ENCODE measurements at places on chromosomes 4 and X. TPM values are rescaled to one million over a fixed set of nuclear protein-coding genes. Genes with fewer than 3 reads are reported as not detected.

Gene PAGE1
- not detected for total RNA-seq

GRCh38 chr4:53348046-53348445 lies 17.8 kb downstream of the SCFD2 start:
- DNase-seq: no peak

DNA sequence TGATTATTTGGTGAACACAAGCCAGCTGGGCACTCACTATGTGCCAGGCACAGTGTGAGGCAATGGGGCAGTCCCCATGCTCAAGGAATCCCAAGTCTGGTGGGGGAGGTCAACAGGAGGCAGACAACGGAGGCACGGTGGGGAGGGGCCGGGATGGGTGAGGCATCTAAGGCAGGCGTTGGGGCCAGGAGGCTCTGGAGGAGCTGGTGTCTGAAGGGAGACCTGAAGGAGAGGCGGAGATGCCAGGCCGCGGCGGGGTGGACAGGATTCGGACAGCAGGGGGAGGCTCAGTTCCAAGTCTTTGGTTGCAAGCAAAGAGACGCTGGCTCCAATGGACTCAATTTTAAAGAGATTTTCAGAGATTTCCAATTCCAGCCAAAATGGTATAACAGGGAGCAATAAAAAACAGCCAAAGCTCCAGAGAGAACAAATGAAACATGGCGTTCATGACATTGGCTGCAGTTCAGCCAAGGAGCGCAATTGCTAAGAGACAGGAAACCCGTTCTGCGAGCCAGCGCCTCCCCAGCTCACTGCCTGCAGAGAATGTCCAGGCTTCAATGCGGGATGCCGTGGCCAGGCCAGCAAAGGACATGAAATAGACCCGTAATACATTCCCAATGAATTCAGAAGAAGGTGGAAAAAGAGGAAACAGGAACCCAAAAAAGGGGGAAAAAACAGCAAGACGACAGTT lies 105.2 kb upstream of the LRPAP1 start:
- no peak for DNase-seq

Gene NELFA
- total RNA-seq: 14.7 TPM

DNA sequence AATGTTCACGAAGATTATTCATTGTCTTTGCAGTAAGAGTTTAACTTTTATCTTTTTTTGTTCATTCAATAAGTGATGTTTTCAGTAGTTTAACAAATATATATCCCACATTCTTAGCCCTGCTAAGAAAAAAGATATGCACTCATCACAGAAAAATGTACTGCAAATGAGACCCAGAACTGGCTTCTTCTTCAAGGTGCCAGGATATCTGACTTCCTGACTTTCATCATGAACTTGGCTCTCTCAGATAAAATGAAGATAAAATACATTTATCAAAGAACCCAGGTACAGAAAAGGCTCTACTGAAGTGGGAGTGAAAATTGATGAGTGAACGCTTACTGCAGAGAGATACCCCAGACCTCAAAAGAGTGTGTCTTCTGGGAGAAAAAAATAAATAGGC lies 177.8 kb upstream of the DKK2 start:
- no peak for DNase-seq

- no peak for DNase-seq
Measured at GRCh38 chr4:154778264-154778663, 2.8 kb upstream of the RBM46 start.

DNA sequence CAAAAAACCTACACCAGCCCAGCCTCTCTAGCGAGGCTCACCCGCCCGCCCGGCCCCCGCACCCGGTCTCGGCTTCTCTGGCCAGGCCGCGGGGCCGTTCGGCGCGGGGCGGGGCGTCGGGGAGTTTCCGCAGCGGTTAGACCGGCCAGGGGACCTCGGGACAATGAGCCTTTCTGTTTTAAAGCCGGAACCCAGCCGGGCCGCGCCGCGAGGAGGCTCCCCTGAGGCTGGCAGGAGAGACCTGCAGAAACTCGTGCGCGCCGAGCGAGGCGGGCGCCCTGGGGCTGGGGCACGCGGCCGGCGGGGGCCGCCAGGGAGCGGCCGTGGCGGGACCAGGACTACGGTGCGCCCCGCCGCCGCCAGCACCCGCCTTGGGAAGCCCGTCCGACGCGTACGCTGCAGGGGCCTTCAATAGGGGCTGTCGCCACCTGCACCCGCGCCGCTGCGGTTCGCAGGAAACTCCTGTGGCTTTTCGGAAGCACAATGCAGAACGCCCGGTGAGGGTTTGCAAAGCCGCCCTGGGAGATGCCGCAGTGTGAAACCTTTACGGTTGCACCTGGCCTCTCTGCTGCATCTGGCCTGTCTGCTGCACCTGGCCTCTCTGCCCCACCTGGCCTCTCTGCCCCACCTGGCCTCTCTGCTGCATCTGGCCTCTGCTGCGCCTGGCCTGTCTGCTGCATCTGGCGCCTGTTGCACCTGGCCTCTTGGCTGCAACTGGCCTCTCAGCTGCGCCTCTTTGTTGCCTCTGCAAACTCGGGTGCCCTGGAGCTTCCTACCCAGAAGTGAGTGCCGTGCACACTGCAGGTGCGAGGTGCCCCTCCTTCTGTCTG lies 63.9 kb downstream of the TRAPPC11 start:
- DNase-seq: peak; percentile 26

Gene MSANTD1
- total RNA-seq: 0.26 TPM

DNA sequence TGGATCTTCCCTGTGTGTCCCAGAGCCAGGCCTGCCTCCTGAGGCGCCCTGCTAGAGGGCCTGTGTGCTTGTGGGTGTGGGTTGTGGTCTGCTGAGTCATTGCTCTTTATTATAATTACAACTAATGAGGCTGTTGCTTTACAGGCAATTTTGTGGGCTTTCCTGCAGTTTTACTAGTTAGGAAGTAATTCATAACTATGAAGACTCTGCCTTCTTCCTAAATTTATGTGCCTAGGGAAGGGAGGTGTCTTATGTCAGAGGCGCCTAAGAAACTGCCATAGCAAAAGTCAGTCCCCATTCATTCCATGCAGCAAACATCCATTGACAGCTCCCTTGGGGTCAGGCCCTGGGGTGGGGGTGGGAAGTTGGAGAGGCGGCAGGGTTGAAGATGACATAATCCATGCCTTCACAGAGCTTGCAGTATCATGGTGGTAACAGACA lies 359.2 kb downstream of the IDS start:
- no peak for DNase-seq

GRCh38 chr4:3136454-3136853 lies 62.0 kb downstream of the HTT start:
- no peak for DNase-seq

Gene ZFX
- 37.8 TPM for total RNA-seq

- DNase-seq: no peak
Measured at GRCh38 chr4:25922812-25923369, 8.9 kb downstream of the SMIM20 start.

Gene BEX1
- total RNA-seq: not detected

Gene NCAPG
- total RNA-seq: 0.26 TPM

DNA sequence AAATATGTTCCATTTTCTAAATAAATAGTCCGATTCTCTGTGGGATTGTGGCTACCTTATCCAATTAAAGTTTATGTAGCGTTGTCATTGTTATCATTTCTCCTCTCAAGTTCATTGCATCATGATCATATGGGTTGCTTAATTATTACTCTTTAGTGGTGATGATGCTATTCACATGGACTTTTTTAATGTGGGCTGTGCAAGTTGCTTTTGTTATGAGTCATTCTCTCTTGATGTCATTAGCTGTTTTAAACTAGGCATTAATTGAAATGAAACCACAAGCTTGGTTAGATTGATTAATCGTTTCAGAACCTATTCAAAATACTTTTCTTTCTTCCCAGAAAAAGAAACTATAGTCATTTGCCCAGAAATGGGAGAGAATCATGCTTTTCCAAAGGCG lies 38.2 kb downstream of the NHS start:
- DNase-seq: peak; percentile 90

DNA sequence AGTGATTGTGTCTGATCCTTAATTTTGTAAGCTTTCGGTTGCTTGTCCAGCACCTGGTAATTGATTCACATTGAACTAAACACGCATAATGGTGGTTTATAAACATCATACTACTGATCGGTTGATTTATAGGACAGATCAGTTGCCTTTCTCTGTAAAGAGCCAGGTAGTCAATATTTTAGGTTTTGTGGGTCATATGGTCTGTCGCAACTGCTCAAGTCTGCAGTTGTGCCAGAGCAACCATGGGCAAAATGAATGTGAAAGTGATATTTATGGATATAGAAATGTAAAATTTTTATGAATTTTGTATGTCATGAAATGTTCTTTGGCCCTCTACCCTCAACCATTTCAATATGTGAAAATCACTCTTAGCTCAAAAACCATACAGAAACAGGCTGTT lies 8.9 kb downstream of the JADE1 start:
- DNase-seq: no peak

GRCh38 chr4:3521621-3522325 lies 10.4 kb downstream of the LRPAP1 start:
- no peak for DNase-seq

Gene RAB39B
- 2.6 TPM for total RNA-seq

DNA sequence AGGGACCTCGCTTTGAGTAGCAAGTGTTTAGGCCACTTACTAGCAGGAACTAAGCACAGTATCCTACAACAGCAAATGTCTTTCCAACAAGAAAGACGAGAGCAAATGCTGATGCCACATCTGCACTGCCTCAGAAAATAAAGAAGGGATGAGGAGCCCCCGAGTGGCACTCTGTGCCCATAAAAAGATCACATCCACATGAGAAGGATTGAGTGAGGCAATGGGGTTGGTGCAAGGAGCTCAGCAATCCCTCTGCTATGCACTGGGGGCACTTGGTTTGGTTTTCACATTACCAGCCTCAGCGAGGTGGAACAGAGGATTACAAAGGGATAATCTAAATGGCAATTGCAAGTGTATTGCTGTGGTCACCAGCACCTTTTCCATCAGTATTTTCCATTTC lies 252.8 kb upstream of the SLC7A11 start:
- peak; percentile 23 for DNase-seq

- no peak for DNase-seq
Measured at GRCh38 chrX:34656467-34656841, 631 bp downstream of the TMEM47 start.

DNA sequence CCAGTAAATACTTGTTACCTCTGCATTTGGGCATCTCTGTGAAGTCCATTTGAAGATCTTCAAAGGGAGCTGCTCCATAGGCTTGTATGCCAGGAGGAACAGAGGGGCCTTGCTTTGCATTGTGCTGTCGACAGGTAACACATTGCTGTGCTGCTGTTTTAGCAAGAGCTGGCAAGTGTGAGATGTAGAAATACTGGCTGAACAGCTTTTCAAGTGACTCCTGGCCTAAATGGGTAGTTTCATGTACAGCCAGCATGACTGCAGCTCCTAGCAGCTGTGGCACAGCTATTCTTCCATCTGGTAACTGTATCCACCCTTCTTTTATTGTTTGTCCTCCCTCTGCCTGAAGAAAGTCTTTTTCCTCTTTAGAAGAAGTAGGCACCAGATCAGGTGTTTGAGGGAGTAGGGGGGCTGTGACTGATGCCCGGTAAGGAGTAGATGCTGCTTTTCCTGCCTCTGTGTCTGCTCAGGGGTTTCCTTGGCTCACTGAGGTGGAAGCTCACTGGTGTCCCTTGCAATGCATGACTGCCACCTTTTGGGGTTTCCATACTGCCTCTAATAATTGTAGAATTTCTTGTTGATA lies 965.3 kb downstream of the CCSER1 start:
- peak; percentile 73 for DNase-seq

- DNase-seq: no peak
Measured at GRCh38 chr4:92059615-92060014, 244.2 kb upstream of the GRID2 start.

GRCh38 chr4:1290165-1290977 lies 680 bp downstream of the MAEA start:
- peak; percentile 47 for DNase-seq

DNA sequence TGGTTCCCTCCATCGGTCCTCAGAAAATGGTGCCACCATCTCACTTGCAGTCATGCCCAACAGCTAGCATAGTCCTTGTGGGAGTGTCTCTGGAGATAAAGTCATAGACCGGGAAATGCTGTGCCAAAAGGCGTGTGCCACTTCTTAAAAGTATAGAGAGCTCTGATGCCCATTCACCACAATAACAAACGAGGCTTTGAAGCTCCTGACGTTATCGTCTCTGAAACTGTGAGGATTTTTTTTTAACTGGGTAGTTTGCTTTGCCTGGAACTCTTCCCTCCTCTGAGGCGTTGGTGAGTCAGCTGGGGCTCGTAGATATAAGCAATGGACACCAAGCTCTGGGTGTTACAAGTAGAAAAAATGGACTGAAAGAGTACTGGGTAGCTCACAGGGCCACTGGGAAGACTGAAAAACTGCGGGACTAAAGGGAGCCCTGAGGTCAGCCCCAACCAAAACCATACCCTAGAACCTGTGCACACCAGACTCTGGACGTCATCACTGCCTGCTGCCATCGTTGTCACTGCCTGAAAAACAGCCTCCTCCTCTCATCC lies 89.4 kb upstream of the TRIM2 start:
- DNase-seq: peak; percentile 80

DNA sequence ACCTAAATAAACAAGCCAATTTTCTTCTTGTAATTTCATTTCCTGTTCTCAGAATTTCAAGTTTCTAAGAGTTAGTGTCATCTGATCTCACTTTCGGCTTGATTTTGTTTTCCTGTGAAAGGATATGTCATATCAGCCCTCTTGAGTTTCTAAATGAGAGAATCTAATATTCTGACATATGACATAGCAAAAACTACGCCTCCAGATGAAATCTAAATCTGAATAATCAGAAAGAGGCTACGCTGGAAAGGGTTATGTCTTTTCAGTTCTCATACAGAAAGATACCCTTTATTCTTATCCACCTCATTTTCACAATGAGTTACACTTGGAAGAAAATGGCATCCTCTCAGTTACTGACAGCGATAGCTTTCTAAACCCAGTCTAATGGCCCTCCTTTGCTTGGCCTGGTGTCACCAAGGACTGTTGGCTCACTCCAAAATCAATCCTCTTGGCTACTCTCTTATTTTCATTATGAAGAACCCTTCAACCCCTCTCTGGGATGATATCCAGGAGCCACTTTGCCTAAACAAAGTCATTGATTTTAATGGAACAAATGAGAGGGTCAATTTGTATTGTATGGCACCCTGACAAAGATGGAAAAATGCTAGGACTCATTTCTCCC lies 65.6 kb downstream of the ASB9 start:
- DNase-seq: no peak

Gene GPR34
- not detected for total RNA-seq

Gene MAP7D2
- total RNA-seq: 0.38 TPM

Gene IQCM
- total RNA-seq: not detected

Gene LEF1
- not detected for total RNA-seq

Gene GYG2
- total RNA-seq: under 0.01 TPM

DNA sequence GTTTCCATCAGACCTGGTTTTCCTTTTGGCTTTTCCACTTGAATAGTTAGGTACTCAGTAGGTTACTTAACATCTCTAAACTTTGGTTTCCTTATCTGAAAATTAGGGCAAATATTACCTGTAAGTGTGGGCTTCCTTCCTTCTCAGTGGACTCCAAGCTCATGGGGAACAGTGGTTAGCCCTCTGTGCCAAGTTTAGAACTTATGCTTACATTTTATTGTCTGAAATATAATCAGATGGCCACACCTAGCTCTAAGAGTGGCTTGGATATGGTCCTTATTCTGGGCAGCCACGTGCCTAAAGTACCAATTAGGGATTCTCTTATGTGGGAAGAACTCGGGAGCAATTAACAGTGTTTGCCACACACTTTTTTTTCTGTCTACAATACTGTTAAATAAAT lies 133.9 kb downstream of the UCHL1 start:
- no peak for DNase-seq

Gene TCEANC
- 2.0 TPM for total RNA-seq
